Activated CD4-positive, alpha-beta T cell treated with anti-CD3 and anti-CD28 coated beads, Interleukin-2, amount 50 U/mL, for 1 hour (primary cell): ENCODE measurements at places on chromosomes 16 and 17.
A peak's percentile ranks its signal among the peaks of the same experiment; 100 is the strongest.

GRCh38 chr17:66803474-66803951 lies 31.4 kb upstream of the CACNG5 start:
- no peak for DNase-seq

GRCh38 chr17:6528557-6528956 lies 27.8 kb downstream of the PITPNM3 start:
- DNase-seq: no peak

DNA sequence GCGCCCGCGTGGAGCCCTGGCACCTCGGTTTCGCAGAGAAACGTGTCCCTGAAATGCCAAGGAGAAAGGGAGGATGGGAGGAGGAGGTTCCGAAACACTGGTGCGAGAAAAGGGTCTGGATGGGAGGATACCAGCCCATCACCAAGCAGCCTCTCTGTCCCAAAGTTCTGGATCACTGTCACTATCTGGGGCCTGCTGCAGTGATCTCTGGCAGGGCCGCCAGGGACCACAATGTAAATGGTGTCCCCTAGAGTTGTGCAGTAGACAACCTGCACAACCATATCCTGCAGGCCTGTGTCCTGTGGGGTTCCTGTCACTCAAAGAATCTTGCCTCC lies 229.3 kb downstream of the C16orf78 start:
- no peak for DNase-seq

DNA sequence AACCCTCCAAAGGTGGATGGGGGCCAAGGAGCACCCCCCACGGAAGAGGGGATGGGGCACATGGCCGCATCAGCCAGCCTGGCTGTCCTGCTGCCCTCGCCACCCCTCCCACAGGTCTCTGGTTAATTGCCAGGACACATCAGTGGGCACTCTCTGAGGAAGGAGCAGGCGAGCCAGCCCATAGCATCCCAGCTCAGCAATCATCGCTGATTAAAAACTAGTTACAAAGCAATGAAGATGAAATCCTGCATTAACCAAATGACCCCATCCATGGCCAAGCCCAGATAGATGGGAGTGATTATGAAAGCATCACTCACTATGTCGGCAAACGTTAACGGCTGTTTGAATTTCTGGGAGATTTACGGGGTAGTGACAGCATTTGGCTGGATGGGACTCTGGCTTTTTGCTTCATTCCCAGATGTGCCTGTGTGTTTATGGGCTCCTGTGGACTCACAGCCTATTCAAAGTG lies 45.3 kb downstream of the CCDC182 start:
- DNase-seq: no peak

DNA sequence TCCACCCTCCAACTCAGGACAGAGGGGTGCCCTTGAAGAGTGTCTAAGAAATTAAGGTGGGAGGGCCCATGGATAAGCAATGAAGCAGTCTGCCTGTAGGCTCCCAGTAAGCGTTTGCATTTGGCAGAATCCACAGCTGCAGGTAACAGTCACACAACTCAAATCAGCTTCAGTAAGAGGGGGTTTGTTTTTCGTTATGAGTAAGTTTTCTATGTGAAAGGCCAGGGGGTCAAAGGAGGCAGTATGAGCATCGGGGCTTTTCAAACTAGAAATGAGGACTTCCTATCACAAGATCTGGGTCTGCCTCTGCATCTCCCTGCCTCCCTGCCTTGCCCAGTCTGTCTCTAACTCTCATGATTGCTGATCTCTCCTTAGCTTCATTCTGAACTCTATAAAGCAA lies 128.1 kb upstream of the CCL2 start:
- DNase-seq: no peak

DNA sequence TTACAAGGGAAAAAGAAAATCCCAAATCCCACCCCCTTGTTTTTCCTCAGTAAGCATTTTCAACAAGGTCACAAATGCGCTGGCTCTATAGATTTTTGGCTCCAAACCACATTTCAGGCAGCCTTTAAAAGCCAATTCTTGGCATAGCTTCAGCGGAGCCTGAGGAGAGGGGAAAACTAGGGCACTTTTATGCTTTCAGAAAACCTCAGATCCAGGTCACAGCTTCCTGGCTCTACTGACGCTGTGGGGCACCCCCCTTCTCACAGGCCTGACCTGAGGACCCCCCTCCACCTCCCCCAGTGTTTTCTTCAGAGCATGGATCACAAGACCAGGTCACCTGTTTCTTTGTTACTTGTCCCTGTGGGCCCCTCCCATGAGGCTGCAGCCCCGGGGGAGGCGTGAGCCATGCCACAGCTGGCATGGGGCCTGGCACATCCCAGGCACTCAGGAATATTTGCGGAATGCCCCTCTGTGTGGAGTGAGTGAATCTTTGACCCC lies 30.1 kb upstream of the MTSS2 start:
- no peak for DNase-seq

DNA sequence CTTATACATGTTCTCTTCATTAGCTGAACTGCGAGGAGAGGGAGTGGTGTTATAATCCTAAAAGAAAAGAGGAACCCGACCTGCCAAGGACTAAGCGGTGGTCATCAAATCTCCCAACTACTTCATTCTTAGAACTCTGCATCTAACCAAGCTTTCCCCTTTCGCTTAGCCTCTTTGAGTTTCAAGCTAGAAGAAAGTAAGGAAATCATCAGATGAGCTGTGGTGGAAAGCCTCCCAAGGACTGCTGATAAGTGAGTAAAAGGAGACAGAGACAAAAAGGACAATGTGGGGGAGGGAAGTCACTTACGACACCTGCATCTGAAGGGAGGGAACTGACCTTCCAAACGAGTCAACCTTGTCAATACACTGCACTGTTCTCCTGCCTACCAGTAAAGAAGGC lies 121.3 kb downstream of the TRIM37 start:
- DNase-seq: no peak

DNA sequence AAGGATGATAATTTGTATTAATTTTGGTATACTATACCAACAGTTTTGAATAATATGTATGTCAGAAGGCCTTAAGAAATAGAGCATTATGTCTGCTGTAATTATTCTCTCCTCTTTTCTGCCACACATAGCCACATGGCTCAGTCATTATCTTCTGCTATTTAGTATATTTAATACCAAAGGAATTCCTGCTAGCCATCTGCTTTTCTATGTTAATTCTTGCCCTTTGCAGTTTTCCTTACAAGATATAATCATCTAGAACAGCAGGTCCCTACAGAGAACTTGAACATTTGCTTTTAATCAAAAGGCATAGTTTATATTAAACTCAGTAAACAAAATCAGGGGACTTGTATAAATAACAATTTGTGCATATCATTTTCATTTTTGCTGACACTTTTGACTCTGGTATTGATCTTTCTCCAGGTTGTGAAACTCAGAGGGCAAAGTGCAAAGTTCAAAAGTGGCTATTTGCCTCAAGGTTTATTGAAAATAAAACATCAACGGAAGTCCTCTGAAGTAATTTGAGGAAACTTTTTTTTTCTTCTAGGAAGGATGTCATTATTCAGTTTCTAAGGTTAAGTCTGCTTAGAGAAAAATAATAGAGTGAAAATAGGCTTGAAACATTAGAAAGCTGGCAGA lies 702.0 kb downstream of the KCNJ2 start:
- DNase-seq: no peak

GRCh38 chr17:4449736-4450135 lies 16.0 kb downstream of the SPNS3 start:
- DNase-seq: no peak

GRCh38 chr17:76547183-76547641 lies 7.4 kb downstream of the PRCD start:
- DNase-seq: peak; percentile 43

DNA sequence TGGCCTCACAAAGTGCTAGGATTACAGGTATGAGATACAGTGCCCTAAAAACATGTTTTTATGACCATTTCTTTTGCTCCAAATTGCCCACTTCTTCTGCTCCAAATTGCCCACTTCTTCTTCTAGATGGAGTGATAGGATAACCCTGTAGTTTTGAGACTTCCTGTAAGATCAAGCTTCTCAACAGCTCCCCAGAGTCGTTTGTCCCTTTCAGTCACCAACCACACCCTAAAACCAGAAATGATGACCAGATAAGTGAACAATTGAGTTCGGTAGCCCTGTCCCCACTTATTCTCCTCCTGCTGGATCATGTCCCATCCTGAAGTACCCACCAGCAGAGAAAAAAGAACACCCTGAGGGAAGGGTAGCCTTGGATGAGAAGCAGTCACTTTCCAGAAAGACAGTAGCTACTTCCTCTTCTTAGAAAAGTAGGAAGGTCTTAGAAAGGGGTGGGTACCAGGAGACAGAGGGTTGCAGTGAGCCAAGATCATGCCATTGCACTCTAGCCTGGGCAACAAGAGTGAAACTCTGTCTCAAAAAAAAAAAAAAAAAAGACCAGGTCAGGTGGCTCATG lies 2.5 kb downstream of the ODAD4 start:
- DNase-seq: no peak
